ENCODE measurements at places on chromosomes 3 and 15.
A peak's percentile ranks its signal among the peaks of the same experiment; 100 is the strongest.

- peak; percentile 58 for DNase-seq
These were observed 122.6 kb downstream of the LRIG1 start for GRCh38 chr3:66378256-66378655.

DNA sequence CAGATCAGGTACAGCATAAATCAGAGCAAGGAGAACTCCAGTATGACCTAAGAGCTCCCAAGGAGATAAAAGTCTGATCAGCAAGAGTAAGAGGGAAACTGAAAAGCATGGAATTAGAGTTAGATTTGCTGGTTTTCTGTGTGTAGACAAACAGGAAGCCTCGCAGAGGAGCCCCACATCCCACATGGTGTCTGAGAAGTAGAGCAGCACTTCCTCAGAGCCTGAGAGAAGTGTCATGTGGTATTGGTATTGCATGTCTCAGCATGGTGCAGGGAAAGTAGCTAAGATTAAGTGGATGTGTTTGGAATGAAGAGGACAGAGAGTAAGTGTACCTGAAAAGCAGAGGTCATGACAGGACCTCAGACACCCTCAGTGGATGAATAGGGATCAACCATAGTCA lies 175.4 kb upstream of the GBE1 start:
- DNase-seq, result no peak

- DNase-seq, result no peak
These were observed 31.9 kb downstream of the SH3BP5 start for GRCh38 chr3:15300323-15301078.

- no peak for DNase-seq
These were observed 148.5 kb downstream of the OTOL1 start for GRCh38 chr3:161644891-161645635.

DNA sequence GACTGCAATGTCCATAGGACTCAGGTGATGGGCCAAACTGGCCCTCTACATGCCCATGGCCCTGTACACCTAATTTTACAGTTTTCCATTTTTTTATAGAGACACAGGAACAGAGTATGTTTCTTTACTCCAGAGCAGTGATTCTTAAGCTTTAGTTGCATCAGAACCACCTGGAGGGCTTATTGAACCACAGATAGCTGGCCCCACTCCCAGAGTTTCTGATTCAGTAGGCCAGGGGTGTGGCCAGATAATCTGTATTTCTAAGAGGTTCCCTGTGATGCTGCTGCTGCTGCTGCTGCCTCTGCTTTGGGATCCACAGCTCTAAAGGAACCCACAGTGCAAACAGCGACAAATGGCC lies 5.1 kb downstream of the RBP1 start:
- DNase-seq, result no peak

- no peak for DNase-seq
These were observed 11.1 kb downstream of the SIAH2 start for GRCh38 chr3:150751781-150752263.

DNA sequence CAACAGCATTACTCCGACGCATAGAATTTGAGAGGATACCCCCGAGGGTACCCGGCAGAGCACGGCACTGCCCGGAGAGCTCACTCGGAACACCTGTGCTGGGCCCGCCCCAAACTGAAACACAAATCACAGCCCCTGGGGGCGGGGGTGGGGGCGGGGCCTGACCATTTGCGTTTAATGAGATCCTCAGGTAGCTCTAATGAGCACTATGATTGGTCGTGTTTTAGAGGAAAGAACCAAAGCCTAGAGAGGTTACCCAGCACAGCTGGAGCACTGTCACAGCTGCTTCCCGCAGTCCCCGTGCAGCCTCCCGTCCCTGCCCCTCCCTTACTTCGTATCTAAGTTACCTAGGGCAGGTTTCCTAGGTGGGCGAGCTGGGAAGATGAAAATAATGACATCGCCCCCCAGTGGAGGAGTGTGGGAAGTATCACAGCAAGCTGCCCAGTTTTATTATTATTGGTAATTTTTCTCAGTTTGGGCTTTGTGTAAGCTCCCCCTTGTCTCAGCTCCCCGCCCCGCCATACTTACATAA lies 187.1 kb downstream of the PDE8A start:
- peak; percentile 56 for DNase-seq

DNA sequence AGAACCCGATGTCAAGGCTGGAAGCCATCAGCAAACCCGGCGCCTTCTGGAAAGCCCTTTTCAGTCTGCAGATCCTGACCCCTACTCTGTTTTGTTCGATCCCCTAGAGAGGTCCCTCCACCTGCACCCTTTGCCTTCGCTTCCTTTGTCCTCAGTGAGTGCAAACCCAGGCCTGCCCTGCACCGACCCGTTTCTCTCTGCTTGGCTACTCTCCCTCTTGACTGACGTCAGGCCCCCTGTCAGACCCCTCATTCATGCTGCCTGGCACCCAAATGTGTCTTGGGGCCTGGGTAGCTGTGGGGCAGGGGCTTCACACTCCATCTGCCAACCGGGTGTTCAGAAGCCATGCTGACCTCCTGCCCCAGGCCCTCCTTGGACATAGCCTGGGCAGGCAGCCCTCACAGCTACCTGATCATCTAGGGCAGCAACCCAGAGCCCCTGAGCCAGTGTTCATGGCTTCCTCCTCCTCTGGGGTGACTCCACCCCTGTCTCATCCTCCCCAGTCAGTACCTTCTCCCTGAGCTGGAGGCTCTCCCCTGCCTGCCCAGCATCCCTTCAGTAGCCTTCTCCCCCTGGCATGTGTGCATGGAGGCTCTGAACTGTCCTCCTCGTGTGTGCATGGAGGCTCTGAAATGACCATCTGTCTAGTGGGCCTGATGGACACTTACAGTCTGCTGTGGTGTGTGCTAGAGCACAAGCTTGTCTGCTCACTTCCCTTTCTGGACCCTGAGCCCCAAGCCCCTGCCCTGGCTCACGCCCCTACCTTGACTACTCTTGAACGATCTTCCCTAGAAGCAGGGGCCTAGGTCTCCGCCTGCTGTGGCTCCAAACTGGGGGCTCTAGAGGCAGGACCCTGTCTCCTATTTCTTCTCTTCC lies 69.4 kb downstream of the EXOG start:
- no peak for DNase-seq
